EH (cell line): ENCODE measurements at places on chromosomes 2 and 18.
A peak's percentile ranks its signal among the peaks of the same experiment; 100 is the strongest.

GRCh38 chr18:76972241-76972640 lies 149.9 kb downstream of the ZNF236 start:
- no peak for DNase-seq

DNA sequence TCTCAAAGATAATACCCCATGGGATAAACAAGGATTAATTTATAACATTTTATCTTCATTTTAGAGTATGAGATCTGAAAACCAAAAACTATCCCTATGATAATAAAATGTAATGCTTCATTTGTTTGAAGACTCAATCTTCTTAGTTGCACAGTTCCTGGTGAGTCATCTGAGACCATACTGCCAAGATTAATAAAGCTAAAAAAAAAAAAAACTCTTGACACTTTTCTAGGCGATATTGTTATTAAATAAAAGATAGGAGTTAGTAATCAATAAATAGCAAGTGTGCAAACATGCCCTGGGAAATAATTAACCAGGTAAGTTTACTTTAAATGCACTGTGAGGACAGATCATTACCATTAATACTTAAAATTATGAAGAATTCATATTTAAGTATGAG lies 83.9 kb downstream of the RPE start:
- DNase-seq = peak; percentile 24

DNA sequence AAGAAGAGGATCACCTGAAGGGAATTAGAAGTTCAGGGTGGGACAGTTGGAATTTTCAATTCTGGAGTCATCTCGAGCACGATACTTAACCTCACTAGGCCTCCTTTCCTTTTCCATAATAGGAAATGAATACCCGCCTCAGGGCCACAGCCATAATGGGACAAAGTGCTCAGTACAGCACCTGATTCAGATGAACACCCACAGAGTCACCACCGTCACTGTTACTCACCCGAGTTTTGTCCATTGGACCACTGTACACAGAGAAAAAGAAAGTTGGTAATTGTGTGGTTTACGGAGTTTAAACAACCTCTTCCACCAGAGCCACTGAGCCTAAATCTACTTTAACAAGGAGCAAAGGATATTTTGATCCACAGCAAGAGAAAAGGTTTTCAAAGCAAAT lies 122.0 kb upstream of the NDUFV2 start:
- DNase-seq = no peak

- no peak for DNase-seq
These were observed 108.1 kb downstream of the AOX1 start for GRCh38 chr2:200693836-200694470.

- peak; percentile 93 for DNase-seq
These were observed 216.4 kb downstream of the STK39 start for GRCh38 chr2:168030862-168031624.

GRCh38 chr2:16644221-16644925 lies 21.3 kb downstream of the CYRIA start:
- DNase-seq = no peak

GRCh38 chr2:192971981-192972380 lies 777.2 kb upstream of the TMEFF2 start:
- DNase-seq = no peak

GRCh38 chr2:195513119-195513518 lies 143.9 kb upstream of the SLC39A10 start:
- no peak for DNase-seq

- peak; percentile 91 for DNase-seq
These were observed 119.9 kb downstream of the PARD3B start for GRCh38 chr2:204665207-204665606.

DNA sequence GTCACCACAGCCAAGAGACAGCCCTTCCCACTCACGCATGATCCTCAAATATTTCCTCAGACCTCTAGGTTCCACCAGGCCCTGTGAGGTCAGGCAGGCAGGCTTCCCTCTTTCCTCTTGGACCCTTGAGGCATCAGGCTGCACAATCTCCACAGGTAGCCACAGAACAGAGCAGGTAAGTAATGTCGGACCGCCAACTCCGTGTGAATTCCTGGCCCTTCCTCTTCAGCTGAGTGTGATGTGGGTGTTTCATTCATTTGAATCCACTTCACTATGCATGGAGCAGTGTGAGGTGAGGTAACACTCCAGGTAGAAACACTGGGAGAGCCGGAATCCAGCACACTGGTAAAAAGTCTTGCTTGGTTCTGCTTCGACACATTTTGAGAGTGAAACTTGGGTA lies 44.0 kb downstream of the MRPL35 start:
- no peak for DNase-seq

GRCh38 chr2:16537347-16537746 lies 128.3 kb downstream of the CYRIA start:
- DNase-seq = no peak

- DNase-seq = no peak
These were observed 29.2 kb upstream of the STK17B start for GRCh38 chr2:196200557-196200956.

GRCh38 chr18:55483266-55483871 lies 104.6 kb downstream of the TCF4 start:
- no peak for DNase-seq

DNA sequence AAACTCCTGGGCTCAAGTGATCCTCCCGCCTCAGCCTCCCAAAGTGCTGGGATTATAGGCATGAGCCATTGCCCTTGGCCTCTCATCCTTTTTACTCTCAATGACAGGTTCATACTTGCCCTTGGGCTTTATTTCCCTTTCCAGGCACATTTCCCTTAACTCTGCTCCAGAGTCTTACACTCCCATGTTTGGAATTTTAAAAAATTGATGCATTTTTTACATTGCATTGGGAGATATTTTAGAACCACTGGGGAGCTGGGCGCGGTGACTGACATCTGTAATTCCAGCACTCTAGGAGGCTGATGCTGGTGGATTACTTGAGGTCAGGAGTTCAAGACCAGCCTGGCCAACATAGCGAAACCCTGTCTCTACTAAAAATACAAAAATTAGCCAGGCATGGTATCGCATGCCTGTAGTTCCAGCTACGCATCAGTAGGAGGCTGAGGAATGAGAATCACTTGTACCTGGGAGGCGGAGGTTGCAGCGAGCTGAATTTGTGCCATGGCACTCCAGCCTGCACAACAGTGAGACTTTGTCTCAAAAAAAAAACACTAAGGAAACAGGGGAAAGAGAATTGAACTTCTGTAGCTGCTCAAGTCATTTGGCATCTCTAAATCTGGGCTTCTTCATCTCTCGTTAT lies 18.2 kb downstream of the TGIF1 start:
- DNase-seq = peak; percentile 25

- DNase-seq = no peak
These were observed 144.4 kb downstream of the PTPRM start for GRCh38 chr18:7711495-7711894.

DNA sequence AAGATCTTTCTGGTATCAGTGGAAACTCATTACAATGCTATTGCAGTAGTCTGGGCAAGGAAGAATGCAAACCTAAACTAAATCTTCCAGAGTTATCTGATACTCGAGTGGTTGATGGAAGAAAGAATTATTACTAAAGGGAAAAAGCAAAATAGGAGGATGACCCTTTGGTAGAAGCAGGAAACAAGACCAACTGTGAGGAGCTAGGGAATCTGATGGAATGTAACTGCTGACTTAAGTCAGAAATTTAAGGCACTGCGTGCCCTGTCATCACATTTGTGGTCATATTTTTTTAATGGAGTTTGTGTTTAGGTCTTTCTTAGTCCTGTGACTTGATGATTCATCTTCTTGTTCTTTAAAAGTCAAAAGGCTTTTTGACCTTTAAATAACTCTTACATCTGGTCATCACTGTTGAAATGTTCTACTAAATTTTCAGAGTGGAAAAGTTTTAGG lies 36.5 kb upstream of the ARMC9 start:
- DNase-seq = peak; percentile 100

DNA sequence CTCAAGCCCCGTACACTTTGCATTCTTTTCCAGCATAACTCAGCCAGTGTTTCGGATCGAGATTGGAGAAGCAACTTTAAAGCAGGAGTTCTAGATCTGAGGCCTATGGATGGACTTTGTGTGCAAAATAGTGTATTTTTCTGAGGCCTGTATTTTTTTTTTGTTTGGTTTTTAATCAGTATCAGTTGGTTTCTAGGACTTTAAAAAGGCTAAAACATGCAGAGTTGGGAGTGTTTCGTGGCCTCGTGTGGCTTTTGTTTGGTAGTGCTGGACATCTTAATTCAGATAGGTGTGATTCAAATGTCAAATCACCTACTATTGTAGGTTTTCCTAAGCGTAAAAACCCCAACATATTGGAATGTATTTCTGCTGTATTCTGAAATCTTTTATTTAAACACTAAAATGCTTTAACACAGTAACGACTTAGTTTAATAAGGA lies 282 bp upstream of the PUS10 start:
- no peak for DNase-seq

GRCh38 chr18:47050468-47050867 lies 15.0 kb upstream of the ELOA2 start:
- peak; percentile 53 for DNase-seq

DNA sequence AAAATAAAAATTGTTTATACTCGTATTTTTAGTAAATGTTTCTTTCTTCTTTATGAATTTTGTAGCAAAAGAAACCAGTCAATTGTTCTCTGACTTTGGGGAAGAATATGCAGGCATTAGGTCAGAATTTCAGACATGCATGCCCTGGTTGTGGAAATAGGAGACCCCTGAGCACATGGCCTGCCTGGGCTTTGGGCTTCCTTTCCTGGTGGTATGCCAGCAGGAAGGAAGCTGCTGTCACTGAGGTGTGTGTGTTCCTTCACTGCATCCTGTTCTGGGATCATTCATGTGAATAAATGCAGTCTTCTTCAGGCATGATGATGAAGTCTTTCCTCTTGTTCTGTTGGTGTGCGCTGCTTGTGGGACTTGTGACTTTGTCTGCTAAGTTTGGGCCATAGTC lies 920.2 kb upstream of the VRK2 start:
- no peak for DNase-seq

DNA sequence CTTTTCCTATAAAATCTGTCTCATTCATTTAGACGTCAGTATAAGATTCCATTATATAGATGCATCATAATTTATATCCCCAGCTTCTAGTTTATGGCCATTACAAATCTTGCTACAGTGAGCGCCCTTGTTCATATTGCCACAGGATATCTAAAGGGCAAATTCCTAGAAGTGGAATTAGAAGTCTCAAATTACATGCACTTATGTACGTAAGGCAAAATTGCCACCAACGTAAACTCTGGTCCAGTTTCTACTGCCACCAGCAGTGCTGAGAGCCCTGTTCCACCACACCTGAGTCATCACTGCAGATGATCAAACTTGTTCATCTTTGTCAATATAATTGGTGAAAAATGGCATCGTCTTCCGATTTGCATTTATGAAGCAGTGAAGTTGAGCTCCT lies 90.9 kb upstream of the ID2 start:
- no peak for DNase-seq

DNA sequence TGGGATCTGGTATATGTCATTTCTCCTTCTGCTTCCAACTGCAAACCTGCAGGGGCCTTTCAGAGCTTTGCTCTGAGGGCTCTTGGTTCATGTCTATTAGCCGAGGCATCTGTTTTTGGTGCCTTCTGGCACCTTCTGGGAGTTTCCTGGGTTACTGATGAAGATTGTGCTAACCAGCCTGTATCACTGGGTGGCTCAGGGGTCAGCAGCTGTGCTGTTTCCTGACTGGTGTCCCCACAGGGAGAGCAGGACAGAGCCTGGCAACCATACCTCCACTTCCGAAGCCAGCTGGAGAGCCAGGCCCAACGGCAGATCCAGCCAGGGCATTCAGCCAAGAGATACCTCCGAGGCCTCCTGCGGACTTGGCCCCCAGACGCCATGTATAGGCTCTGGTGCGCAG lies 17.5 kb downstream of the KIAA2012 start:
- DNase-seq = no peak

- peak; percentile 52 for DNase-seq
These were observed 380.6 kb downstream of the TSN start for GRCh38 chr2:122136056-122136455.

DNA sequence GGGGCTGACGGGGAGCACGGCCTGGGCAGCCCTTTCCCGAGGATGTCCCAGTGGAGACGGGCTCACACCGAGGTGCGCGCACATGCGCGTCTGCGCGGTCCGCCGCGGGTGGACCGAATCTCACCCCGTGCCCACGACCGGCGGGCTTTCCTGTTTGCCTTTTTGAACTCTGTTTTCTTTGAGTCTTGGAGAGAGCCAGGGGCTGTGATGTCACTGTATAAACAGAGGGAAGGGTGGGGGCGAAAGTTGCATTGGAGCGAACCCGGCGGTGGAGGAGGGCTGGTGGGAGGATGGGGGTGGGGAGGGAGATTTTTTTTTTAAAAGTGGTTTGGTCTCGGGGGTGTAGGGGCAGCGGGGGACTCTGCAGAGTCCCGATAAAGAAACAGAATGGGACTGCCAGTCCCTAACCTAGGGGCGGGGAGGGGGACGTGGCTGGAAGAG lies 141.2 kb upstream of the CTAGE1 start:
- DNase-seq = peak; percentile 69

DNA sequence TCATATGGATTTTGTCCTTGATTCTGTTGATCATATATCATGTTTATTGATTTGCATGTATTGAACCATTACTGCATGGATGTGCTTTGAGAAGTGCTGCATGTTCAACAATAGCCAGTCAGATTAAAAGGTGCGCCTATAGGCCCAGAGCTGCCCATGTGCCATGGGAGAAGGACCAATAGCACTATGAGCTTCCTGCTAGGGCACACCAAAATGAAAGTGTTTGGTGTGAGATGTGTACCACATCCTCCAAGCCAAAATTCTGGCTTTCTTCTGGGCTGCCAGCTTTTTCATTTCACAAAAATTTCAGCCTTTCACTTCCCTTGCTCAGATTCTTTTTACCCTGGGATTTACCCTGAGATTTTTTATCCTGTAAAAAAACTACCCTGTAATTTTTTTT lies 34.8 kb upstream of the MMADHC start:
- no peak for DNase-seq

DNA sequence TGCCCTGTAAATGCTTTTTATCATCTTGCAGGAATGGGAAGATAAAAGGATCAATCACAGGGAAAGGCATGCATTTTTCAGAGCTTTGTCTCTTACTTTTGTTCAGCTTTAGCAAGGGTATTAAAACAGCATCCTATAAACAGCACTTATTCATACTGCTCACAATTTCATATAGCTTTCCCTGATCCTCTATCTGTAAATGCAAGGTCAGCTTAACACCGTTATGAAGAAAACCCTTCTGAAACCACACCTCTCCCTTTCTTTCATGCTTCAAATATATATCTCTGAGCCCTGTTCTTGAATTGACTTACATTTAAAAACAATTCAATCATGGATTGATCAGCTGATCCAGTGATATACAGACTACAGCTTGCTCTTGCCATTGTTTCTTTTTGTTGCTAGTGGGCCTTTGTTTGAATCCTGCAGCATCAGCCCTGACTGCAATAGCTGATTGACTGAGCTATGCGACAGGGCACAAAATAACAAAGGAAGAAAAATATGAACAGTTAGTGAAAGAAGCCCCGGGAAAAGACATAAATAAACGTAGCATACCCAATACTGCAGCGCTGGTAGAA lies 795.5 kb upstream of the CDH2 start:
- no peak for DNase-seq

- DNase-seq = no peak
These were observed 12.8 kb downstream of the SH3RF3 start for GRCh38 chr2:109141727-109142283.

GRCh38 chr18:56702946-56703345 lies 51.8 kb downstream of the WDR7 start:
- DNase-seq = peak; percentile 43
